ENCODE measurements at places on chromosomes 4 and X.

DNA sequence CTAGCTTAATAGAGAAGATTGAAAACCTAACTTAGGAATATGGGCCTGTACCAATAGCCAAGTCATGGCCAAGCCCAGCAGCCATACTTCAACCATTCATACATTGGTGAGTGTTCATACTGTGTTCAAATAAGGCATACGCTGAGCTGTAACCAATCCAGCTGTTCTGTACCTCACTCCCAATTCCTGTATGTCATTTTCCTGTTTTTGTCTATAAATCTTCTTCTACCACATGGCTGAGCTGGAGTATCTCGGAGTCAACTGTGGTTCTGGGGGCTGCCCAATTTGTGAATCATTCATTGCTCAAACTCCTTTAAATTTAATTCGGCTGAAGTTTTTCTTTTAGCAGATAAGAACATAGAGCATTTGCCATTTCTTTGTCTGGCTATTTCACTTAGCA is 195.3 kb upstream of the ANKRD50 start:
- no peak for DNase-seq

DNA sequence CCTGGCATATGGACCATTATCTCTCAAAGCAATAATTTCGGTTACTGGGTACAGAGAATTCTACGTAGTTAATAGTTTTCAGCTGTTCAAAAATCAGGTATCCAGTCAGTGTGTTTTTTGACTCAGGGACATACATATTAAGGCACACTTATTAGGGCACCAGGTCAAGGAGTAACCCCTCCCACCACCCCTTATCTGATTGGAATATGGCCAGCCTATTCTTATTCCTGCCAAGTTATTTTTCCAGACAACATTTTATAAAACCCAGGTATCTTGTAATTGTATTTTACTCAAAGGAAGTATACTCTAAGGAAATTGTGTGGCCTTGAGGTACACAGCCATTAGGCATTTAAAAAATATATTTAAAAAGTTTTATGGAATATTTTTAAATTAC is 4.3 kb downstream of the ZFX start:
- no peak for DNase-seq

DNA sequence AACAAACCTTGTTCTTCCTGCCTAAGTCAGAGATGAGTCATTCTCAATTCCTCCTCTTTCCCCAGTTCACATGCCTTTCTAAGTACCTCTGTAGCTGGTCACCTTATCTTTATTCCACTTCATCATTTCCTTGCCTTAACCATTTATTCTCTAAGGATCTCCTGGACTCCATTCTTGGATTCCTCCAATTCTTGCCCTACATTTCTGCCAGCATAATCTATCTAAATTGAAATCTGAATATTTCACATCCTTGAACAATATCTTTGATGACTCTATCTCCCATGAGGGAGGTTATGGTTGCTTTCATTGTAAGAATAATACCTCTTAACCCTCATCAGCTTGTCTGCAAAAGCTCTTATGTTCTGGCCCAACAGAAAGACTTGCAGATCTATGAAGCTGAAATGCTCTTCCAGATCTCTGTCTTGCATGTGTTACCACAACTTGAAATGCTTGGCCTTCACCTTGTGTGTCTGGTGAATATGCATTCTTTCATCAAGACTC is 28.6 kb upstream of the PDE5A start:
- DNase-seq = no peak

GRCh38 chr4:171812665-171813525 is at the start of gene GALNTL6:
TSS of gene GALNTL6 (plus strand) at chr4:171813404.
- DNase-seq = peak; percentile 61

DNA sequence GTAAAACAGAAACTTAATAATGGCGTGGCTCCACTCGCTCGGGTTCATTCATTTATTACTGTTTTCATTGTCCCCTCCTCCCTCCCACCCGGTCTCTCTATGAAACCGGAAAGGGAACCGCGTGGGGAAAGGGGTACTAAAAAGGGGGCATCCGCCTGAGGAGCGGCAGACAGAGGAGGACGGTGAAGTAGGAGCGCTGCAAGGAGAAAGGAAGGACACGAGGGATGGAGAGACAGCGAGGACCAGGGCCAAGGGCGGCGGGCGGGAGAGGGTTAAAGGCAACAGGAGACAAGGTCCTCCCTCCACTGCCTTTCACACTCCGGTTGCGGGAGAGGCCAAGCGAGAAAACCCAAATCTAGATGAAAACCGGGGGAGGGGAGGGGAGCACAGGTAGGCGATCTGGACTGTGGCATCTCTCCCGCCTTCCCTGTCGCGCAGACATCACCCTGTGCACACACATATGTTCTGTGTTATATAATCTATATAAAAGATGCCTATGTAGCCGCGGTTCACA is 829 bp downstream of the ELOVL6 start:
- peak; percentile 38 for DNase-seq

GRCh38 chr4:41573502-41574001 is 35.6 kb downstream of the LIMCH1 start:
- DNase-seq = no peak

DNA sequence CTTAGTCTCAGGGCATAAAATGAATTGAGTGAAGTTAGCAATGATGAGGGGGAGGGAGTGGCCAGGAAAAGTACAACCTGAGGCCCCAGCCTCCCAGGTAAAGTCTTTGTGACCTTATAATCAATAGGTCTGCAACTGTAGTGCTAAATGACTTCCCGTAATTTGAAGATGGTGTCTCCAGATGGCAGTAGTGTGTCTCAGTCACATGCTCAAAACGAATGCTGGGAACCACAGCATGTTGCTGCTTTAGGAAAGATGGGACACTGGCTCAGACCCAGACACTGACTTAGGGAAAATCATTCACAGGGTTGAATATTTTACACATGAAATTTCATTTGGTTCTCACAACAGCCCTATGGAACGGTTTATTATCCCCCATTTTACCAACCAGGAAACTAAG is 10.3 kb downstream of the SRPX2 start:
- DNase-seq = peak; percentile 9

DNA sequence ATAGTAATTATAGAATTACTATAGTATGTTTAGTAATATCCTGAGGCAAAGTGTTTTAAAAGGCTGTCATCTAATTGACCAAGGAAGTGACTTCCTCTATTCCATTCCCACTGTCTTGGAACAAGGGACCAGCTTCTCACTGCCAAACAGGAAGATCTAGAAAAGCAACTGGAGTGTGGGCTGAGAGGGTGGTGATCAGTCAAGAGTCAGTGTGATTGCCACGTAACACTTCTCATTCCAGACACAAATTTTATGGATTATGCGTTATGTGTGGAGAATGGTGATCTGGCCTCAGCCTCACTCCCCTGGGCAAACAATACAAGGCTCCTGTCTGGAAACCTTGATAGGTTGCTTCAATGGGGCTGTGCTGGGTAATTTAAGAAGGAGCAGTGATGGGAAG is 60.0 kb downstream of the RRAGB start:
- DNase-seq = no peak

DNA sequence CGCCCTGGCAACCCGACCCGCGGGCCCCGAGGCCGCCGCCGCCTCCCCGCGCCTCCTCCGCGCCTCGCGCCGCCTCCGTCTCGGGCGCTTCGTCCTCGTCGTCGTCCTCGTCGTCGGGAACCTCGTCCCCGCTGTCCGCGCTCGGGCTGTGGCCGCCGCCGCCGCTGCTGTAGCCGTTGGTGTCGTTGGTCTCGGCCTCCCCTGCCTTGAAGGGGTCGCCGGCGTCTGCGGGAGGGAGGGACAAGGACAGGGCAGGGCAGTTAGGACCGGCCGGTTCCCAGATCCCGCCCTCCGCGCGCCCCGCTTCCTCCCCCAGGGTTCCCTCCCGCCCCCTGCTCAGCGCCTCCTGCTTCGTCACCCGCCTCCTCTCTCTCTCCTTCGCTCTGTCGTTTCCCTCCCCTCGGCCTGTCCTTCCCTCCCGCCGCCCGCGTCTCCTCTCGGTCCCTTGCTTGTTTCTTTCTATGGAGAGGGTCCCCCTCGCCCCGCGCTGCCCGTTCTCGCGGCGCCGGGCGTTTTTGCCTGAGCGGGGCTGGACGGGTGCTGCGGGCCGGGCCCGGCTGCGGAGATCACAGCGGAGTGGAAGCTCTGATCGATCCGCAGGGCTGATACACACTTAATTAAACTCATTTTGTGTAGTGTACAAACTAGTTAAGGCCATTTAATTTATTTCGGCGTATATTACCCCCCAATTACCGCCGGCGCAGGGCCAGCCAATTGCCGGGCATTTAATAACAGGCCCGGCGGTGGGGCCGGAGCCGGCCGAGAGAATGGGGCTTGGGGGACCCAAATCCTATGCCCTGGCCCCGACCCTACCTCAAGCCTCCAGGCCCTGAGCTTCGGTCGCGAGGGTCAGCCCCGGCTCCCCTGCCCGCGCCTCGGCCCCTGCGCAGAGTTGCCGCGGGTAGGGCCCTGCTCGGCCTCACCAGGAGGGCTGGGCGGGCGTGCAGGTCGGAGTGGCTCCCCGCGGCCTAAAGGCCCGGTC is 2.4 kb downstream of the NKX1-1 start:
- DNase-seq = no peak

- DNase-seq = no peak
Observed at GRCh38 chr4:87026800-87027495, 92.1 kb downstream of the AFF1 start.

DNA sequence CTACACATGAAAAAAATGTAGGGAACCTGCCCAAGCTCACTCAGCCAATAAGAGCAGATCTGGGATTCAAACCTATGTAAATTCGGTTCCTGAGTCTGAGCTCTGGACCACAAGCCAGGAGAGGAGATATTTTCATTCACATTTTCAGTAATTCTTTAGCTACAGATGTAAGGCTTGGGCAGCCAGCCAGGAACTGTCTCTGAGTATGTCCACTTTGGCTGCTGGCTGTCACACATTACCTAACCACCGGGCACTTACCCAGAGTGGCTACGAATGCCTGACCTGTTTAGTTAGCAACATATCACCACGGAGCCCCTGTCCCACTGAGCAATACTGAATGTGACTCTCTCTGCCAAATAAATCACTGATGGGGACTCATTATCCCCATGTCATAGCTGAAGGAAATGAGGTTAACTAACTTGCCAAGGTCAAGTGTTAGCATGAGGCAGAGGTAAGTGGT is 15.3 kb downstream of the USP46 start:
- DNase-seq = no peak

DNA sequence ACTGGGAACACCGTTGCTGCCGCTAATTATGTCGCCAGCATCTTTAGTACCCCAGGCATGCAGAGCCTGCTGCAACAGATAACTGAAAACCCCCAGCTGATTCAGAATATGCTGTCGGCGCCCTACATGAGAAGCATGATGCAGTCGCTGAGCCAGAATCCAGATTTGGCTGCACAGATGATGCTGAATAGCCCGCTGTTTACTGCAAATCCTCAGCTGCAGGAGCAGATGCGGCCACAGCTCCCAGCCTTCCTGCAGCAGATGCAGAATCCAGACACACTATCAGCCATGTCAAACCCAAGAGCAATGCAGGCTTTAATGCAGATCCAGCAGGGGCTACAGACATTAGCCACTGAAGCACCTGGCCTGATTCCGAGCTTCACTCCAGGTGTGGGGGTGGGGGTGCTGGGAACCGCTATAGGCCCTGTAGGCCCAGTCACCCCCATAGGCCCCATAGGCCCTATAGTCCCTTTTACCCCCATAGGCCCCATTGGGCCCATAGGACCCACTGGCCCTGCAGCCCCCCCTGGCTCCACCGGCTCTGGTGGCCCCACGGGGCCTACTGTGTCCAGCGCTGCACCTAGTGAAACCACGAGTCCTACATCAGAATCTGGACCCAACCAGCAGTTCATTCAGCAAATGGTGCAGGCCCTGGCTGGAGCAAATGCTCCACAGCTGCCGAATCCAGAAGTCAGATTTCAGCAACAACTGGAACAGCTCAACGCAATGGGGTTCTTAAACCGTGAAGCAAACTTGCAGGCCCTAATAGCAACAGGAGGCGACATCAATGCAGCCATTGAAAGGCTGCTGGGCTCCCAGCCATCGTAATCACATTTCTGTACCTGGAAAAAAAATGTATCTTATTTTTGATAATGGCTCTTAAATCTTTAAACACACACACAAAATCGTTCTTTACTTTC is 1.8 kb downstream of the UBQLN2 start:
- peak; percentile 9 for DNase-seq

DNA sequence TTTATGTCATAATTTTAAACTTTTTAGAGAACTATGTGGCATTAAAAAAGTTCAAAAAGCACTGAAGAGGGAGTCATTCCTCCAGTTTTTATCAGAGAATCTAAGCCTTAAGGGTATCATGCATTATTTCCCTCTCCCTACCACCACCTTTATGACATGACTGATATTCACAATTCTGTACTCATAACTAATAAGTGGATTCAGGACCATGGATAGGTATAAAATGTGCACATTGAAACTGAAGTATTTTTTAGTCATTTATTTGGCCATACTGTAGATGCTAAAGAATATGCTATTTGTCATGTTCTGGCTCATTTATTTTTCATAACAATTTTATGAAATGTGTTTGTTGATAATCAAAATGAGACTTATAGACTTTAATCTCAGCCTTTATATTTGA is 897.5 kb upstream of the AGA start:
- DNase-seq = no peak

GRCh38 chr4:119099227-119099810 is 36.3 kb upstream of the MYOZ2 start:
- DNase-seq = no peak

GRCh38 chrX:24019448-24019847 is 7.5 kb downstream of the KLHL15 start:
- no peak for DNase-seq

DNA sequence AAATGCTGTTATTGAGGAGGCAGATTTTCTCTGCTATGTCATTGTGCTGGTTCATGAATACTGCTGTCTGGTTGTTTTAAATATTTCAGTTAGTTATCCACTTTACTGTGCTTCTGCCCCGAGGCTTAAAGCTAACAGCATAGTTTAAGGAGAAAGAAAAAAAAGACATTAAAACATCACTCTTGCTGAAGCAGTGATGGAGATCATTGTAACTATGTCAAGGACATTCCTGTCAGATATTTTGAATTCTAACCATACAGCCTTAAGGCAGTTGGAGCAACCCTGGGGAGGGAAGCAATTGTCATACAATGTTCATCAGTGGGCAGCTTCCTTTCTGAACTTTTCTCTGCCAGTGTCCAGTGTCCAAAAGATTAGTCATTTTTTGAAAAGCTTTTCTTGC is 199.0 kb upstream of the DDX53 start:
- no peak for DNase-seq

- DNase-seq = no peak
Observed at GRCh38 chr4:40552536-40552935, 77.1 kb downstream of the RBM47 start.

DNA sequence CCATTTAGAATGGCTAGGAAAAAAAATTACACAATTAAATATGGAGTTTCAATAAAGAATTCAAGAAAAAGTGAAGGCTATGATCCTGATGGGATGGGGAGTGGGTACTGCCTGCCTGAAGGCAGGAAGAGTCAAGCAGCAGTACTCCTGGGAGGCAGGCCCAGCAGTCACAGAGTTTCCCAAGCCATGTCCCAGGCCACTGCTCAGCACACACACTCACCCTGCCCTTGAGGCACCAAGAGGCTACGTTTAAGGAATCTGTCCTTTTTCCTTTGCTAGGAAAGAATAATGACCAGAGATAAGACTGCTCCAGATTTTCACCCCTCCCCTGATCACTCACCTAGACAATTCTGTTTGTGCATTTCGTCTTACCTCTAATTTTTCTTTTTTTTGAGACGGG is 30.2 kb downstream of the MAP7D3 start:
- DNase-seq = no peak

Measured in neural progenitor cell (in vitro differentiated cells).